NCI-H1092 (cell line): ENCODE measurements at places on chromosomes 13 and 19.

DNA sequence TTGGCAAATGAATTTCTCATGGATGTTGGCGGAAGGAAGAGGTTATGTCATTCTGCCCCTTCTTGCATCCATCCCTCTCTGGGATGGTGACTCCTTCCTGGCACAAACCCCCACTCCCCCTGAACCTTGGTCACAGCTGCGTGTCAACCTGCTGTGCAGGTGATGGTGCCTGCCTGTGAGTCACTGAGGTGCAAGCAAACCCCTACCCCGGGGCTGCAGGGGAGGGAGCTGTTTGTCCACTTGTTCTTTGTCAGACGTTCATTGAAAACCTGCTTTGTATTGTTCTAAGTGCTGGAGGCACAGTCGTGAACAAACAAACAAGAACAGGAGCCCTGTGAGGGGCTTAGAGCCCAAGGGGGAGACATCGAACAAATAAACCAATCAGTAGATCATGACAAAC lies 2.0 kb upstream of the GAPDHS start:
- DNase-seq: no peak

DNA sequence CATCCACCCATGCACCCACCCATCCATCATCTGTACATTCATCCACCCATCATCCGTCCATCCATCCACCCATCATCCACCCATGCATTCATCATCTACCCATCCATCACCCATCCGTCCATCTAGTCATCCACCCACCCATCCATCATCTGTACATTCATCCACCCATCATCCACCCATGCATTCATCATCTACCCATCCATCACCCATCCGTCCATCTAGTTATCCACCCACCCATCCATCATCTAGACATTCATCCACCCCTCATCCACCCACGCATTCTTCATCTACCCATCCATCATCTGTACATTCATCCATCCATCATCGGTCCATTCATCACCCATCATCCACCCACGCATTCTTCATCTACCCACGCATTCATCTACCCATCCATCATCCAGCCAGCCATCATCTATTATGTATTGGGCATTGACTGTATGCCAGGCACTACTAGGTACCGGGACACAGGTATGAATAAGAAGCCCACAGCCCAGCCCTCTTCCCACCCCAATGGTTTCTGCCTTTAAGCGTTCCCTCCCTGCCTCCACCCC lies 16.7 kb upstream of the GALP start:
- no peak for DNase-seq

DNA sequence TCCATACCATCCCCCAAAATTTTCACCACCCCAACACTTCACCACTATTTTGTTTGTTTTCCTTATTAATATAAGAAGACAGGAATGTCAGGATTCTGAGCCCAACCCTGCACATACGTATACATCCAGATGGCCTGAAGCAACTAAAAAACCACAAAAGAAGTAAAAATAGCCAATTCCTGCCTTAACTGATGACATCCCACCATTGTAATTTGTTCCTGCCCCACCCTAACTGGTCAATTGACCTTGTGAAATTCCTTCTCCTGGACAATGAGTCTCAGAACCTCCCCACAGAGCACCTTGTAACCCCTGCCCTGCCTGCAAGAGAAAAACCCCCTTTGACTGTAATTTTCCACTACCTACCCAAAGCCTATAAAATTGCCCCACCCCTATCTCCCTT lies 132.5 kb downstream of the ZNF675 start:
- no peak for DNase-seq

GRCh38 chr19:56253737-56254136 lies 18.8 kb upstream of the EDDM13 start:
- peak; percentile 32 for DNase-seq

GRCh38 chr13:99959127-99959539 lies 12.4 kb downstream of the ZIC5 start:
- no peak for DNase-seq

GRCh38 chr13:114151565-114152284 lies 19.3 kb upstream of the RASA3 start:
- DNase-seq: peak; percentile 16

DNA sequence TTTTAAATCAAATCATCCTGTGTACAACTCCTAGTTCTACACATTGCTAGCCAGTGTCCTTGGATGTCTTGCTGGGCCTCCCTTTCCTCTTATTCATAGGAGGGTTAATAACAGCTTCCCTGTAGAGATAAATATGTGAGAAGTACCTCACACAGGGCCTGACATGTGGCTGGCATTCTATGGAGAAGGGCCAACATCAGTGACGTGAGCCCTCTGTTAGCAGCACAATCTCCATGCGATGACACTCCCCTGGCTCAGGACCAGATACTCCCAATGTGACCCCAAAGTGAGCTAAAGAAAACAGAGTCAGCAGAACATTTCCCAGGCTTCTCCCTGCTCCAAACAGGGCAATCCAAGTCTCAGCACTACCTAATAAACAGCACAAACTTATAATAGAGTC lies 818.4 kb downstream of the DIAPH3 start:
- no peak for DNase-seq

GRCh38 chr13:32824675-32825074 lies 191.5 kb upstream of the KL start:
- no peak for DNase-seq

DNA sequence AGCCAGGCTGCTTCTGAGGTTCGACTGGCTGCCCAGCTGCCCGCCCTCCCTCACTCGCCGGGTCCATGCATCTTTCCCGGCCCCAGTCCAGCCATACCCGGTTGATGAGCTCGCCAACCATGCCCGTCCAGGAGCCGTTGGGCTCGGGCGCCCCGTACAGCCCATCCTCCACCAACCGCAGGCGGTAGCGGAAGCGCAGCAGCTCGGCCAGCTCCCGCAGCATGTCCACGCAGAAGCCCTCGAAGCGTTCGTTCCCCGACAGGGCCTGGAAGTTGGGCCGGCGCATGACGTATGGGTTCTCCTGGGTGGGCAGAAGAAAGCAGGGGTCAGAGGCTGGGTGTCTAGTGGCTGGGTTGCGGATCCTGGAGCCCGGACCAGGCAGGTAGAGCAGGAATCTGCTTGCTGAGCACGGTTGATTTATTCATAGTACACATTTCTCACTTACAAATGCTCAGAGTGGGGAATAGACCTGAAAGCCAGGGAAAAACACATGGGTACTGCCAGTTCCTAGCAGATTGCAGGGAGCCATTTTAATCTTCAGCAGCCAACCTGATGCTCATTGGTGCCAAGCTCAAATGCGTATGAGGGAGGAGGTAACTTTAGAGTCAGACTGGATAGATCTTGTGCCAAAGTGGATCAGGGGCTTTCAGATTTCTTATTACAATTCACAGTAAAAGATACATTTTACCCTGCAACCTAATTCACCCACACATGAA lies 27.4 kb downstream of the GRIK5 start:
- DNase-seq: no peak

DNA sequence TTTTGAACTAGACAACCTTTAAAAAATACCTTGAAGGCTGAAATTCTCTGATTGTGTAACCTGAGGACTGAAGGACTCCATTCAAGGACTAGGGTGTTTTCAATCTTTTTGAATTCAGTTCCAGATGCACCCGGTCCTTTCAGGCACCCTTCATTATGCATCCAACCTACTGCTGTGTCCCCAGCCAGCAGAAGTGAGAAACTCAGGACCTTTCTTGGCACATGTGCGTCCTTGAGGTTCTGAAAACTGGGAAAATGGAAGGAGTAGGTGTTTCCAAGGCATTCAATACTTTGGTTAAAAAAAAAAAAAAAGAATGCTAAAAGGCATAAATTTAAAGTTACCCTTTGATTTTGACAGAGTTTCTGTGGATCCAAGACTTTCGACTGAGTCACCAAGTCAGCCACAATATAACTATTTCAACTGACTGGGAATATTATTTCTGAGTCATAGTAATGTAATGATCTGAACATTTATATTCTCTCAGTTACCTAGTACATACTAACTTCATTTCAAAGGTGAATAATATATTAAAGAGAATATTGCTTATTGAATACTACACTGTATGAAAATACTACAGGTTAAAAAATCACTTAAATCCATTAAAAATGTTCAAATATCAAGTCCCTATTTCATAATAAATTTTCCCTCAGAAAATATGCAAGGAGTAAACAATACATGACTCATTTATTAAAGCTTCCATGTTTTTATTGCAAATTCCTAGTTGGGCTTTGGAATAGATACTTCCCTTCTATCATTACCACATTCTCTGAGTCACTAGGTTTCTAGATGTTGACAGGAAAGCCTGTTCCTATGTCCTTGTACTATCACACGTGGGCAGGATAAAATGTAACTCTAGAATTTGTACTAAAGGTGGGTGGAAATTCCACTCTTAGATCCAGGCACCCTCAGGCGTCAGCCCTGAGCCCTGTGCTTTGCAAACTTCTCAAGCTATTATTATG lies 2.4 kb upstream of the ITGBL1 start:
- no peak for DNase-seq

DNA sequence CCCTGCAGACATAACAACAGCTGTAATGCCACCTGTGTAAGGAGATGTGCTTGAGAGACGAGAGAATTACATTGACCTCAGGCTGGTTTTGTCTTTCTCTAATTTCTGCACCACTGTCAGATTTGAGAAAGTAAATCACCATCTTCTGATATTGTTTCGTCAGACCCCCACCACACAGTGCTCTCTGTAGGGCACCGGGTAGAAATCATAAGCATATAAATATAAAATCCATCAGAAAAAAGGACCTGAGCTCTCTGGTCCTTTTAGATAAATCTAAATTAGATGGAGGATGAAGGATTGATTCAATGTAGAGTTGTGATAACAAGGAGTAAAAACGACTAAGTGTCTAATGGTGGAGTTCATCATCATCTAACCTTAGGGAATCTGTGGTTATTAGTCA lies 1981.0 kb upstream of the PRR20A start:
- DNase-seq: no peak

DNA sequence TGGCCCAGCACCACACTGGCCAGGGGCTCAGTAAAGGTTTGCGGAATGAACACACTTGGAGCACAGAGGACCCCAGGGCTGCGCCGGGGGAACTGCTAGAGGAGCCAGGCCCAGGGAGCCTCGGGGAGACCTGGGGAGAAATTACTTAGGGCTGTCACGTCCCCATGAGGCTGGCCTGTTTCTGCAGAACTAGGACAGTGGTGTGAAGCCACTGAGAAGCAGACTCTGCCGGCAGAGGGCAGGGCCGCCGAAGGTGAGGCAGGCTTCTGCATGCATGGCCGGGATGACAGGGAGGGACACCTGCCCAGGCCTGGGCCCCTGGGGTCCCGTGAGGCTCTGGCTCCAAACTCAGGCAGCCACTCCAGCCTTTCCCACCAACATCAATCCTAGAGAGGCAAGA lies 26.4 kb downstream of the ELAVL1 start:
- DNase-seq: no peak

DNA sequence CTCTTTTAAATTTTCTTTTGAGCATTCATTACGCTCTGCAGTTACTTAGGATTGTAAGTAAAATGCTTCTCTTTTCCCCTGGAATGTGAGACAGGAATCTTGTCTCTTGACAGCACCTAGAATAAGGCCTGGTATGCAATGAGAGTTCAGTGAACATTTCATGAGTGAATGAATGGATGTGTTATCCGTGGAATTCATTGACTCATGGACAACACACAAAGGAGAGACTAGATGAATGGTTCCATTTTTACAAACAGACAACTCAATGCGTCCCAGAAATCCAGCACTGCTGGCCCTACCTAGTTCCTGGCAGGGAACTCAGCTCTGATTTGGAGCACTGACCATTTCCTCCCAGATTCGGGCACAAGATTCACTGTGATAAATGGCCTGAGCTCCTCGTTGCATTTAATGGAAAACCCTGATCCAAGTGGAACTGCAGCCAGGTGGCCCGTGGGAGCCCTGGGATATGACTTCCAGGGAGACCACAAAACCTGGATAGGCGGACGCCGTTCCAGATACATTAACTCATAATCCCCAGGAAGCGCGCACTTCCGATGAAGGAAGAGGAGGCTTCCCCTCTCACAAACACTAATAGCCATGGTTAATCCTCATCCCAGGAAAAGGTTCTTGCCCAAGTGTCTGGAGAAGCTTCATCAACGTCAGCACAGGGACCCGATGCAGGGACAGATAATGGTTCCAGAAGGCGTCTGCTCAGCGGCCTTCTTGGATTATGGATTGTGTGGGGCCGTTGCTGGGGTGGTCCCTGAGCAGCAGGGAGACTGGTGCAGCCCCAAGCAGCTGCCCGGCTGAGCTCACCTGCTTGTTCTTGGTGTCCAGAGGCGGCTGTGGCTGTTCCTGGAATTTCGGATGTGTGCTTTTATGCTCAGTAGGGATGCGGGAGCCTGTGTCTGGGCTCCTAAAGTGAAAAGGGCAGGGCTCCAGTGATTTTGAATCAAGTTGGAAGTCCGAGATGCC lies 211.1 kb upstream of the TSHZ3 start:
- no peak for DNase-seq

- no peak for DNase-seq
These were observed 47.6 kb downstream of the FOXO1 start for GRCh38 chr13:40618581-40619478.

DNA sequence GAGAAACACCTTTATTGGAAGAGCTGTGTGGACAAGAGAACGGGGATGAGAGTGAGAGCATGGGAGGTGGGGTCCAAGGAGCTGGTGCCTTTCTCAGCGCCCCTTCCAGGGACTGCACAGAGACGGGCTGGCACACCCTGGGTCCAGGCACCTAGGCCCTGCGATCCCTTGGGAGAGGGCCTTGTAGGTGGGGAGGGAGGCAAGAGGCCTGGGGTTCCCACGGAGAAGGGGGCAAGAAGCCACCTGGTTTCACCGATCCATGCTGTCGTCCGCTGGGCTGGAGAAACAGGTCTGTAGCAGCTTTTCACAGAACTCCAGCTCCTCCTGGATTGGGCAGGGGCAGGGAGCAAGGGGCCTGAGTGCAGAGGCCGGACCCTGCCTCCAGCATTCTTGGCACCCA lies 3.5 kb upstream of the PPP6R1 start:
- no peak for DNase-seq

DNA sequence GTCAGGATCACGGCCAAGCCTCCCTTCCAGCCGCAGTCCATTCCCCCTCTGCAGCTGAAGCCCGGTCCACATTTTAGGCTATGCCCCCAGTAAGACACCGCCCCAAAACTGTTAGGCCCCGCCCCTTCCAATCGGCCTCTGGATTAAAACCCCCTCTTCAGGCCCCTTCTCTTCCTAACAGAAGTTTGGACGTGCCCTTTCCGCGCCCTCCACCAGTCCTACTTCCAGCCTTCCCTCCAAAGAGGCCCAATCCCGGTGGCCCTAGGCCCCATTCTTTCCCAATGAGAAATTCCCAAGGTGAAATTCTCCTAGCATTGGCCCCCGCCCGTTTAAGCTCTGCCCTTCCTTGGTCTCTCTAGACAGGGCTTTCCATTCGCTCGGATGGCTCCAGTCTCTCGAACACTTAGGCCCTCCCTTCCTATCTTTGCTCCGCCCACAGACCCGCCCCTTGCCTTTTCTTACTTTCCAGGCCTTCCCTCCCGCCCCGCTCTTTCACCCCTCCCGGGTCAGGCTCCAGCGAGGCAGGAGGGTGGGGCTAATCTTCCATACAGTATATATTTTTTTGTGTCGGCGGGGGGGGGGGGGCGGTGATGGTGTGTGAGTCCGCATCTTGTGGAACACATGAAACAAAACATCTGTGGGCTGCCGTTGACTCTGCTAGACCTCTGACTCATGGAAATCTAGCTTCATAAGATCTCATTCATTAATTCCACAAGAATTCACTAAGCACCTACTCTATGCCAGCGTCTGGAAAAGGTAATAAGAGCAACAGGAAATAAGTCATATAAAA lies 13.6 kb downstream of the LTBP4 start:
- no peak for DNase-seq
